Esophagus mucosa (tissue), 1 donor: ENCODE measurements at places on chromosomes 5 and 9.

- no peak for ATAC-seq
Measured at GRCh38 chr9:108515856-108516255, 339.9 kb downstream of the ACTL7B start.

- no peak for ATAC-seq
Measured at GRCh38 chr5:89729623-89730301, 679.8 kb downstream of the CETN3 start.

DNA sequence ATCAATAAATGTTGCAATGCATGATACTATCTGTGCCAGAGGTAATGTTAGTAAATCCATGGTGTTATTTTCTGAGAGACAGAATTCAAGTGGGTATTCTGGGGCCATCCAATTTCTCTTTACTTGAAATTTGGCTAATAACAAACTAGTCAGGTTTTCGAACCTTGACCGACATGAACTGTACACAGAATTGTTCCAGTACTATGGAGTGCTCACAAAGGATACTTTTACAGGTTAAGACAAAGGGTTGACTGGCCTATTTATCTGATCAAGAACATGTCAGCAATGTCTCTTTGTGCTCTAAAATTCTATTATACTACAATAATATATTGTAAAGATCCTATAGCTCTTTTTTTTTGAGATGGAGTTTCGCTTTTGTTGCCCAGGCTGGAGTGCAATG lies 18.2 kb downstream of the MLANA start:
- no peak for ATAC-seq

GRCh38 chr9:100170556-100170955 lies 71.5 kb downstream of the INVS start:
- no peak for ATAC-seq

- ATAC-seq = no peak
Measured at GRCh38 chr9:34929506-34930102, 28.5 kb upstream of the PHF24 start.

DNA sequence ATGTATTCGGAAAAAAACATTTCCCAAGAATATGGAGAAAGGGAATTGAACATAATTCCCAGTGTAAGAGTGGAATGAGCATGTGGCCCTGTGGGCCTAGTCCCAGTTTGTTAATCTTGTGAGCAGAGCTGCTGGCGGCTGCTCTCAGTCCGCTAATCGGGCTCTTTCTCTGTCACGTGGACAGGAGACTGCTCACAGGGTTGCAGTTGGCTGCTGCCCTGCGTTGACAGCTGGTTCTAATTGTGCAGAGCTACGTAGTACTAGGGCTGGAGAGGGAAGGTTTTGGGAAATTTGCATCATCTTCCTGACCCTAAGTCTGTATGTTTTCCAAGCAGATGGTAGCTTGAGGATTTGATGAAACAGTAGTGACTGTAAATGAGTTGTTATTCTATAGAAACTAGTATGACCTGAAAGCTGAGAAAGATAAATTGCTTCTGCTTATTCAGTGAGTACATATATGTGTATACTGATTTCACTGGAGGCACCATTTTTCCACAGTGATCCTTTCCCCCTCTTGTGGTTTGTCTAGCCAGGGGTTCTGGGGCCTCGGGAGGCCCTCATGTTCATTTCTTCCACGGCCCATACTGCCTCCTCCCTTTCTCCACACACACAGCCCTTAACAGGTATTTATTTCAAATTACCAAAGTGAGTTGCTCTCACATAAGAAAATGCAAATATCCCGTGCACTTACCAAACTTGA lies 100.6 kb downstream of the ANGPTL2 start:
- ATAC-seq = no peak

GRCh38 chr9:92122800-92123199 lies 7.6 kb upstream of the SPTLC1 start:
- peak; percentile 12 for ATAC-seq

DNA sequence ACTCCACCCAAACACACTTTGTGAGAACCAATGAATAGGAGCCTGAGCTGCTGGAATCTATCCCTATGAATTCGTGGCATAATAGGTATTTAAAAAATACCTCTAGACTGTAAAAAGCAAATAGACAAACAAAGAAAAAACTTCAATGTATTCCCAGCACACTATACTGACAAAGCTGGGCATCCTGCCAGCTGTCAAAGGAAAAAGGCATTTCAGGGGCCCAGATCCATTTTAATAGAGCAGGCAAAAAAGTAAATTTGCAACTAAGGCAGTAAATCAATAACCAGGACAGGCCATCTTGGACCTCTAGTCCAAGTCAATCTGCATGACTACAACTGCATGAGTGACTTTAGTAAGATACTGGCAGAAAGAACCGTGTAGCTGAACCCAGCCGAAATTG lies 25.6 kb upstream of the LARP1 start:
- ATAC-seq = no peak

GRCh38 chr9:70557661-70558369 lies 143.4 kb upstream of the KLF9 start:
- ATAC-seq = no peak

DNA sequence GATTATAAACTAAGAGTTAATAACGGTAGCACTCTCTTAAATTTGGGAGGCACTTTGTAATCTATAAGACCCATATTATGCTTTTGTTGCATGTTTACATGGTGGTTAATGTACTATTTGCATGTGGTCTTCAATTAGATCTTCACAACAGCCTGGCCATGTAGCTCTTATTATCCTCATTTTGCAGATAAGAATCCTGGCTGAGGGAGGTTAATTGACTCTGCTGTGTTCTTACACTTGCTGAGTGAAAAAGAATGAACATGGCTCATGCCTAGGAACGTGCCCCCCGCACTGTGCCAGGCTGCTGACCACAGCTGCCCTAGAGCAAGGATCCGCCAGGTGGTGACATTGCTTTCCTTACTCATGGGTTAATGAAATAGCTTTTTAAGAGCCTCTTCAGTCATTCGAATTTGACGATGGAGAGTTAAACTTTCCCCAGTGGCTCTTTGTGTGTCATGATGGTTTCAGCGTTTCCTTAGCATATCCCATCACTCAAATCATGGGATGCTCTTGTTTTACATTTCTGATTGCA lies 97.9 kb downstream of the CDH6 start:
- ATAC-seq = no peak

DNA sequence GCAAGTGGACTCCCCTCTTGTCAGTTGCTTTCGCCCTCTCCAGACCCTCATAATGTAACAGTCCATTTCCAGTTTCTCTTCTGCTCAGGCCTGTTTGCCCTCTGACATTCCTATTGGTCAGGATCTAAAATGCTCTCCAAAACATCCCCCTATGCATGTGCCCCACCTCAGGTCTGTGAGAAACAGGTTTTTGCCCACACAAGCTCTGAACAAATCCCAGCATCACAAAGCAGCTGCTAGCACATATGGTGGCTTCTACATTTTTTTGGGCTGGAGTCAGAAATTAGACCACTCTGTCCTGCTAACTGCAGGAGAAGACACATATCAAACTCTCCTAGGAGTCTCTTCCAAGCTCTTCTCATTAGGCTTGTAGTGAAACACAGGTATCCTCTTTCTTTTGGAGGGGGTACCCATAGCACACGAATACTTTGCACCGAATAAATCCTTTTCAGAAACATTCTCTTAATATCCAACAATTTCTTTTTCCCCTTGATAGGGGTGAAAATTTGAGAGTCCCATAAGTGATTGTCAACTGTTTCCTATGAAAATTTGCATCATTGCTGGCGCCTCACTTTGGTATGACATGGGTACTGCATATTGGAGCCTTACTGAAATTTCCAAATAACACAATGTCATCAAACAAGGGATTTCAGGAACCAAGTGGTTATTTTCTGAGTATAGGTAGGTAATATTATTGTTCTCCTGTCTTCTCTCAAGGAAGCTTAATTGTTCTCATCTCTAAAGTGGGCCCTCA lies 19.3 kb upstream of the HSPA9 start:
- no peak for ATAC-seq

DNA sequence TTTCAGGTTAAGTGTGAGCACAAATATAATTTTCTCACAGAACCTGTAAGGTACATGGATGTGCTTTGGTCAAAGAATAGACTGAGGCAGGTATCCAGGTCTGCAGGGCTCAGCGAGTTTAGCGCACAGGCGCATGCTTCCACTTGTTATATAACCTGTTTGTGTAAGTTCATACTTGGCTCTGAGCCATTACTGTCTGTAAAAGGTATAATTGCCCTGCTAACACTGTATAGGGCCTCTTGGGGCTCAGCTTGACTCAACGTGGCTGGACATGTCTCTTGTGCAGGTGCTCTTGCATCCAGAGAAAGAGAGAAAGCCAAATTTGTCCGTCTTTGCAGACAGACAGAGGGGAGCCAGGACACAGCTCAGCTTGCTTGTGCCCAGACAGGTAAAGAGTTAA lies 759.6 kb downstream of the MTRR start:
- peak; percentile 29 for ATAC-seq

- no peak for ATAC-seq
Measured at GRCh38 chr5:97554977-97555643, 372.1 kb upstream of the RIOK2 start.

- no peak for ATAC-seq
Measured at GRCh38 chr9:81234924-81235610, 454.3 kb downstream of the TLE1 start.

- ATAC-seq = no peak
Measured at GRCh38 chr9:133250741-133251170, 24.2 kb downstream of the ABO start.

DNA sequence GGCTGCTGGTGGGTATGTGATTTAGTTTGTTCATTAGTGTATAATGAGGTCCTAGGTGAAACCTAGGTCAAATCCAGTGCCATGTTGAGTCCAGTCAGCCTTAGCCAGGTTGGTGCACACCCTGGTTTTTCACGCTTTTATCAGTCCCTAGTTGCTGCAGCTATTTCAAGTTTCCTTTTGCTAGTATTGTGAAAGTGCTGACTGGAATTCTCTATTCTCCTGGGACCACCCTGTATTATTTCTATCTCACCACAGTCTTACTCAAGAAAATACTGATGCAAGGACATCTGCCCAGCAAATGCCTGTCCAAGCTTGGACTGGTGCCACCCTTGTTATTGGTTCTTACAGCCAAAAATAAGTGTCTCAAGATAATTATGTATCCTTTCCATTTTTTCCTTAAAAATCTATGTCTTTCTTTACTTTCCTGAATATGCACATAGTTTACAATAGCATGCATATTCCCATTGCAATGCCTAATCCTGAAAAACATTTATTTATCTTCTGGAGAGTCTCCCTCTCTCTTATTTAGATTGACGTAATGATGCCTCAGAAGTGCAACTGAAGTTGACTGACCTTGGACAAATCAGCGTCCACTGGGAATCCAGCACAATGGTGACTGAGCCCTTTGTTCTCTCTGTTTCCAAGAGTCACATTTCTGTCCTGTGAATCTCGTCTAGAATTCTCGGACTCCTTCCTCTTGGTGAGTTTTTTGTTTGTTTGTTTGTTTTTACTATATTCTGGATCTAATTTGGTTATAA lies 1075.0 kb downstream of the CDH9 start:
- no peak for ATAC-seq

GRCh38 chr9:121360601-121361374 lies 9.3 kb downstream of the STOM start:
- ATAC-seq = peak; percentile 62

DNA sequence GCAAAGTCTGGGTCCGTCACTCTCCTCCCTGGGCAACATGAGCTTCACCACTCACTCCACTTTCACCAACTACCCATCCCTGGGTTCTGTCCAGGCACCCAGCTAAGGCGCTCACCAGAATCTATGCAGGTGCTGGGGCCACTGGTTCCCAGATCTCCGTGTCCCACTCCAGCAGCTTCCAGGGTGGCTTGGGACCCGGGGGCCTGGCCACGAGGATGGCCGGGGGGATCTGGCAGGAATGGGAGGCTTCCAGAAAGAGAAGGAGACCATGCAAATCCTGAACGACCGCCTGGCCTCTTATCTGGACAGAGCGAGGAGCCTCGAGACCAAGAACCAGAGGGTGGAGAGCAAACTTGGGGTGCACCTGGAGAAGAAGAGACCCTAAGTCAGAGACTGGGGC lies 1611.0 kb upstream of the ACO1 start:
- ATAC-seq = no peak

DNA sequence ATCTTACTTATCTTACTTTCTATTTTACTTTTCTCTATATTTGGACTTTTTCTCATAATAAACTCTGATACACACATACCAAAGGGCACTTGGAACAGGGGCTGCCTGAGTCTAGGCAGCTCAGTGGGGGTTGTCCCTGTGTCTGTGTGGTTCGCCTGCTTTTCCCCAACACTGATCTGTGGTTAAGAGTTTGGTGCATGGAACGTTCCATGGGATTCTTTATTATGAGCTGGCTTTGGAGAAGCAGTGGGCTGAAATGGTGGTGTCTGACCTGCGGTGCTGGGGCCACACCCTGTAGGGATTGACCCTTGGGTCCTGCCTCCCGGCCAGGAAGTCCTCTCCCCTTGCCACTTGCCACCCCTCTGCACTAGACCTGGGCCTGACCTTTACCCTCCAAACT lies 47.4 kb downstream of the ANKRD33B start:
- ATAC-seq = no peak

- no peak for ATAC-seq
Measured at GRCh38 chr9:37641331-37641730, 9.4 kb upstream of the FRMPD1 start.

GRCh38 chr5:112708103-112708622 lies 29.5 kb upstream of the APC start:
- no peak for ATAC-seq

- ATAC-seq = no peak
Measured at GRCh38 chr5:9712911-9713310, 82.8 kb upstream of the TAS2R1 start.

- ATAC-seq = no peak
Measured at GRCh38 chr5:59354811-59355210, 538.7 kb downstream of the PDE4D start.

DNA sequence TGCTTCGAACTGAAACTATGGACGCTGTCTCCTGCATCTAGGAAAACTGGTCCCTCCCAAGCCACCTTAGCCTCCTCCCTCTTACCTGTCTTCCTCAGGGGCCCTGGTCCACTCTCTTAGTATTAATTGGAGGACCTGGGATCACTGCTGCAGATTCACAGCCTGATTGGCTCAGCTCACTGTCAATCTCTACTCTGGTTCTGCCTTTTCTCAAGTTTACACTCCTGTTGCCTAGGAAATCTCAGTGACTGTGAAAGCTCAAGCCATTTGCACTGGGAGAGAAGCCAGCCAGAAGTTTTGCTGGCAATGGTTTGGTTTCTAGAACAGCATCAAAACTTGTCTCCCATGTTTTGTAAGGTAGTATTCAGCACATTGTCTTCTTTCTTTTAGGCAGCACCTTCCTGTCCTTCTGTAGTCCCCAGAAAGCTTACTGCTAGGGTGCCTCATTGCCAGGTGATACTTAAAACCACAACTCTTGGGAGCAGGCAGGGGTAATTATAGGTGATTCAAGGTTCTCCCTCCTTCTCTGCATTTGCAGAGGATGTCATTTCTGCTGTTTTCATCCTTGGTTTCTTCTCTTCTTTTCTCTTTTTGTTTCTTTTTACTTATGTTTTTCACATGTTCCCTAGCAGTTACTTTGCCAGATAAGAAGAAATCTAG lies at the start of gene CAPSL:
Gene CAPSL (minus strand): TSS at position 55 of the 660 bp plus-strand sequence. CDS start 17,502 bp downstream, outside the sequence.
- peak; percentile 39 for ATAC-seq

DNA sequence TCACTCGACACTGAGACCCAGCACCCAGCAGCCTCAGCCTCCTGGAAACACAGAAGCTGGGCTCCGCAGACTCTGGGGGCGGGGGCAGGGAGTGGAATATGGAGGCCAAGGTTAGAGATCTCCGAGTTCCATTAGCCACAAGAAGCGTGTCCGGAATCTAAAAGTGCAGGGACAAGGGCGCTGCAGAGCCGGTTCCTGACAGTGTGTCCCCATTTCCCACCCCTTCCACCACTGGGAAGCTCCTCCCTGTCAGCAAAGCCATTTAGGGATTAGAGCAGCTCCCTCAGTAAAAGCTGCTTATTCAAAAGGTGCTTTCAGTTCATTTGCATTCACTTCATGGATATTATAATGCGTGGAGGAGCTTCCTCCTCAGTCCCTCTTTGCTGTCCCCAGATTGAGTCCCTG lies 74.1 kb upstream of the HSPA9 start:
- no peak for ATAC-seq

GRCh38 chr9:123373946-123374345 lies 17.9 kb downstream of the CRB2 start:
- ATAC-seq = no peak
